Calu3 (cell line): ENCODE measurements at places on chromosomes 2 and 18. TPM values are rescaled to one million over a fixed set of nuclear protein-coding genes. Genes with fewer than 3 reads are reported as not detected.
A peak's percentile ranks its signal among the peaks of the same experiment; 100 is the strongest.

GRCh38 chr2:85791704-85792565, 38.1 kb downstream of the ATOH8 start:
- no peak for DNase-seq

DNA sequence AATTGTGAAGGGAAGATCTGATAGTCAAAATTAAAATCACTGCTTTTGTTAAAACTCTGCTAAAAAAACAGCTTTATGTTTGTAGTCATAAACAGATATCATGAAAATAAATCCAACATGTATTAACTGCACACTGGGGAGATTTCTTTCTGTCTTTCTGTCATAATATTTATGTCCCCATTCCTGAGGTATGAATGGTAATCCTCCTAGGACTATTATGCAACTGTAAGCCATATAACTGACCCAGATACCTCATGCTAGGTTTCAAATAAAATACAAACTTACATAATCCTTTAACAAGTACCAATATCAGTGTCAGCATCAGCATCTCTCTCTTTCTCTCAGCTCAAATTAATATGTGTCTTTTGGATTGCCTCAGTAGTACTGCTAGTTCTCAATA, 18.2 kb downstream of the IFIH1 start:
- DNase-seq: no peak

The UGT1A5 gene
- 7.1 and 7.3 TPM in 2 replicates for total RNA-seq

The SIGLEC15 gene
- total RNA-seq: 0.28 and 0.83 TPM in 2 replicates

The PRSS56 gene
- not detected in 2 replicates for total RNA-seq

The SPP2 gene
- not detected in 2 replicates for total RNA-seq

DNA sequence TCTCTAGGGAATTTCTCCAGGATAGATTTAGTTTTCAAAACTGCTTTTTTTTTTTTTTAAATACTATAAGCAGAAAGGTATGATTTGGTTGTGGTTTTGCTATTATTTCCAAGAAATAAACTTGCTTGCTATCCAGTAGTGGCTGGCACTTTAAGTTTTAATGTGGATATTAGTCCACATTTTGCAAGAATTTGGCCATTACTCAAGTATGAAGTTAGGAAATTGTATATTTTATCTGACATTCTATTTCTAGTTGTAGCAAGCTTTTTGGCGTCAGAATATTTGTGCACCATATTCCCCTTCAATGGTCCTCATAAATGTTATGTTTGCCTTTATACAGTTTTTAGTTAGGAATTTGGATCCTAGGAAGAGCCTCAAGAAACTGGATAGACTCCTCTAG, 226.3 kb downstream of the ZNF521 start:
- DNase-seq: no peak

The PDE1A gene
- total RNA-seq: 0.26 and 0.49 TPM in 2 replicates

GRCh38 chr2:9212010-9212635, 5.5 kb downstream of the ASAP2 start:
- peak; percentile 37 for DNase-seq

GRCh38 chr2:67877301-67877700, 185.5 kb downstream of the C1D start:
- DNase-seq: no peak

The ZSCAN30 gene
- 15.9 and 17.0 TPM in 2 replicates for total RNA-seq

- DNase-seq: peak; percentile 43
Measured at GRCh38 chr2:206084870-206085741, 868 bp downstream of the INO80D start.

DNA sequence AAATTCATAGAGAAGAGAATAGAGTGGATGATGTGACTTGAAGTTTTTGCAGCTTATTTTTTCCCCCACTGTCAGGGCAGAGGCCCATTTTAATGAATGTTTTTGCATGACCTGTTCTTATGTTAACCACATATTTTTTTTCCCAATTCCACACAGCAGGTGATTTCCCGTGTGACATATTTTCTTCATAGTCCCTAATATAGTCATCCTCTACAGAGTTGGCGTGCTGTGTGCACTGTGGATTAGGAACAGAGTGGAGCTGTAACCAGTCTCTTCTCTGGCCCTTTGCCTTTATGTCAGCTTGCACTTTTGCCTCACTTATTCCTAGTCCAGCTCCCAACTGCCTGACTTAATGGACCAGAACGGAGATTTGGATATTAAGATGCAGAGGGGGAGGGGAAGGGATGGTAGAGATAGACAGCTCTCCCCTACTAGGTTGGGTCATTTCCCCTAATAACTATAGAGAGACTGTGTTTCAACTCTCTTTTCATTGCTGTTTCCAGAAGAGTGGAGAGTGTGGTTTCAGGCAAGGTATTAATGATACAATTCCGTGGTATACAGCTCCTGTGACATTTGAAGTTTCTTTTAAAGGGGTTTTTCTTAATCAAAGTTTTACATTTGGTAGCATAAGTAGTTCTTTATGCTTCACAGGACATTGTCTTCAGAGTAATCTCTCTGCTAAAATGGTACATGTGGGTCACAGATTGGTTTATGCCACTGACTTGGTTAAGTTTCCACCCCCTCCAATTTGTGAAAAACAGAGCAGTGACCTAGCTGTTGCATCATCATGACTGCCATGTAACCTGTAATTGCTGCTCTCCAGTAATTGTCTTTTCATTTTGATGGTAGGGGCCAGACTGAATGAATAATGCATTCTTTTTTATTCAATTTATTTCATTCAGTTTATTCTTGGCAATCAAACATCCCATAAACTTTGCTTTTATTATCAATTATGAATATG, 161.3 kb downstream of the HAUS1 start:
- no peak for DNase-seq

The LBX2 gene
- 3.0 and 3.5 TPM in 2 replicates for total RNA-seq

DNA sequence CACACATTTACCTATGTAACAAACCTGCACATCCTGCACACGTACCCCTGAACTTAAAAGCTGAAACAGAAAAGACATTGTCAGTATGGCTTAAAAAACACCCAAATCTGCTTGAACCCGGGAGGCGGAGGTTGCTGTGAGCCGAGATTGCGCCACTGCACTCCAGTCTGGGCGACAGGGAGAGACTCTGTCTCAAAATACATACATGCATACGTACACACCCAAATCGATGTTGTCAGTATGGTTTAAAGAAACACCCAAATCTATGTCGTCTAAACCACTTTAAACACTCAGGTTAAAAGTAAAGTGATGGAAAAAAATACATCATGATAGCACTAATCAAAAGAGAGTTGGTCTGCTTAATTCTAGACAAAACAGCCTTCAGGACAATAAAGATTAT, 257.5 kb downstream of the RPRM start:
- no peak for DNase-seq

- DNase-seq: peak; percentile 39
Measured at GRCh38 chr2:81658227-81658626, 1353.7 kb upstream of the LRRTM1 start.

DNA sequence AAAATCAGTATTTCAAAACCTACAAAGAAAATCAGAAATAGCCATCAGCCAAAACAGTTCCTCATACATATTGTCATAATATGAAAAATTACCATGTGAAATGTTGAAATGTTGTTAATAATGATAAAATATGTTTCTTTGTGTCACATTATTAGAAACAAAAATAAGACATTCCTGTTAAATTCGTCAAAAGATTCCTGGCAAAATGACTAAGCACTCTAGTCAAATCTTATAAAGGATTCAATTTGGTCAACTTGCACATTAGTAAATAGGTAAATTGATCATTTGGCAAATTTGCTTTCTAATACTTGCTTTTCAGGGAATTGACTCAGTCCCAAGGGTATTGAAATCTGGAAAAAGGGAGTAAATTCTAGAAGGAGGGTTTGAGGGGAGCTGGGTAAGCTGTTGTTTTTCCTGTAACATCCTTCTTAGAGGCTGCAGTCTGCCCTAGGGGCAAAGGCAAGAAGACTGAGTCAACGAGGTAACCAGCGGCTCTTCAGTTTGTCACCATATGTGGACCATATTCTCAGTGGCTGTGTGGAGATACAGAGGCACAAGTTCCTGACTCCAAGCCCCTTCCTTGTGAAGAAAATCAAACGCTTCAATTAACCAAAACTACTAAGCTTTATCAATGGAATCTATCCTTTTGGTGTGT, 482.3 kb downstream of the TNS1 start:
- DNase-seq: no peak

DNA sequence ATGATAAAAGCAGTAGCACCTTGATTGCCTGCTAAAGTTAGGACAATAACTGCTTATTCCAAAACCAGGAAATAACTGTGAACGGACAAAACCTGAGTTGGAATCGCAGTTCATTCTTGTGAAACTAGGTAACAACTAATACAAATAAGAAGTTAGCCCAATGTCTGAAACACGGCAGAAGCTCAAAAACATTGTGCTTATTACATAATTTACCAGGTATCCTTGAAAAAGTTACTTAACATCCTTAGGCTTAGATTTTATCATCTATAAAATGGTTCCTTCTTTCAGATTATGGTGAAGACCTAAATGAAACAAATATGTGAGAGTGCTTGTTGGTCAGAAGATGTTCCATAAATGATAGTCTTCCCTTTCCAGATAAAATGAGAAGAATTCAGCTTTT, 32.4 kb downstream of the RTN4 start:
- DNase-seq: no peak

GRCh38 chr2:88355486-88355885, 97.0 kb downstream of the FOXI3 start:
- DNase-seq: no peak

- no peak for DNase-seq
Measured at GRCh38 chr2:57759131-57759530, 287.5 kb upstream of the VRK2 start.

The PECR gene
- total RNA-seq: 40.7 and 45.3 TPM in 2 replicates

- DNase-seq: no peak
Measured at GRCh38 chr18:46560671-46561045, 96.4 kb downstream of the LOXHD1 start.

DNA sequence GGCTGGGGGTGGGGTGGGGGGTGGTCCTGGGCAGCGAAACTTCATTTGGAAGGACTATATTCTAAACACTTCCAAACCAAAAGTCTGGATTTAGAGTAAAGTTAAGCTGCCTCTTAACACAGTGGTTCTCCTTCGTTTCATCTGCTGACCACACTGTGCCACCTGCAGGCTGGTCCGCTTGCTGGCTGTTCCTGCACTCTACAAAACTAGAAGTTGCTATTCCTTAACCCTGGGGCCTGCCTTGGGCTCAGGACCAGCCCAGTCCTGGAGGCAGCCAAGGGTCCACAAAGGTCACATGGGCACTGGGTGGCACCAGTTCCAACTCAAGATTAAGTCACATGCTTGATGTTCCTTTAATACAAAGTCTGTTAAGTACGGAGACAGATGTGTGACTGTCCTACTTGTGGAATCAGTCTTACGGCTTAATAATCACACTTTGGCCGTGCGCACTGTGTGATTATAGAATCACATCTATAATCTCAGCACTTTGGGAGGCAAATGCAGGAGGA, 195.4 kb downstream of the FAM210A start:
- DNase-seq: peak; percentile 22

GRCh38 chr2:54061272-54061671, 54.1 kb upstream of the ACYP2 start:
- no peak for DNase-seq

DNA sequence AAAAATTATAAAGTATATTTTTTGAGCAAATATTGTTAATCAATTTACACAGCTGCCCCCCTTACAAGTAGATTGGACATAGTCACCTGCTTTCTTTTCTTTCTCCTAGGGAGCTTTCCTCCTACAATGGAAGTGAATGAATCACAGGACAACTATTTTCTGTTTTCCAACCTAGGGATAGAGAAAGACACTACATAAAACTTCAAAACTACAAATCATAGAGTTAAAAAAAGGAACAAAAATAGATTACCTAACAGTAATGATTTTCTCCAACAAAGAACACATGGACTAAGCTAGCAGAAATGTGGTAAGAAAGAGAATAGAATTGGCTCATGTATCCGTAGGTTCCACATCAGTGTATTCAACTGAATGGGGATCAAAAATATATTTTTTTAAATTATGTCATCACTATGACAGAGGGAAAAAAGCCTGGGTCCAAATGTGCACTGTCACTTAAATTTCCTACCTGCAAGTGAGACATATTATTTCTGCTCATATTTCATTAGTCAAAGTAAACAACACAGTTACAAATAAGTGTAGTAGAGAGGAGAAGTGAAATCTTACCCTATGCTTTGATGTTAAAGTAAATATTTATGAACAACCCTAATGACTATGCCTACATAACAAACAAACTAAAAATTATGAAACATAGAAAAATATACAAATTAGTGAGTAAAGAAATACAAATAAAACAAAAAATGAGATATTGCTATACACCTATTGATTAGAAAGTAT, 756.7 kb downstream of the SOCS6 start:
- no peak for DNase-seq

- DNase-seq: no peak
Measured at GRCh38 chr2:200486529-200486928, 23.3 kb downstream of the KCTD18 start.

GRCh38 chr2:221549143-221549542, 23.0 kb downstream of the EPHA4 start:
- no peak for DNase-seq

DNA sequence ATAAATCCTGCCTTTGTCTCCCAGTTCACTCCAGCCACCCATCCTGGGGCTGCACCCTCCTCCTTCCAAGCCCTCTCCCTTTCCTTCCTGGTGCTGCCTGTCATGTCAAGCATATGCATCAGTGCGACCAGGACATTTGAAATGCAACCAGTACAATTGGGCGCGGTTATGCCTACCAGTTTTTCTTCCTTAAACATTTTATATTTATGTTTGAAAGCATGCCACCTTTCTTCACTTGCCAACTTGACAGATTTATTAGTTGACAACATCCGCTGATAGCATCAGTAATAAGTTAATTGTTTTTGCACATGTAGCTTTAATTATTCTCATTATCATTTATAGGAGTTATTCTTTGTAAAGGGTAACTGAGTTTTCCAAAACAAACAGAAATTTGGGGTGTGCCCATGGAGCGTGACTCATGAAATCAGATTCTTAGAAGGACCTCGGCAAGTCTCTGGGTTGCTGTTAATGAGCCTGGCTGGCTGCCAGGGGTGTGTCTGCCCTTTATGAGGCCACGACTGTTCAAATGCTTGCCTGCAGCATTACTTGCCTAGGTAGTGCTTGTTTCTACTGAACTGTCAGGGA, 32.8 kb upstream of the IL1B start:
- peak; percentile 96 for DNase-seq

The SLC14A1 gene
- not detected in 2 replicates for total RNA-seq

GRCh38 chr18:78240101-78240500, 739.5 kb upstream of the SALL3 start:
- DNase-seq: no peak

The SULT1C4 gene
- total RNA-seq: not detected in 2 replicates

The NEDD4L gene
- total RNA-seq: 213 TPM in 2 replicates

The ST6GAL2 gene
- not detected in 2 replicates for total RNA-seq

DNA sequence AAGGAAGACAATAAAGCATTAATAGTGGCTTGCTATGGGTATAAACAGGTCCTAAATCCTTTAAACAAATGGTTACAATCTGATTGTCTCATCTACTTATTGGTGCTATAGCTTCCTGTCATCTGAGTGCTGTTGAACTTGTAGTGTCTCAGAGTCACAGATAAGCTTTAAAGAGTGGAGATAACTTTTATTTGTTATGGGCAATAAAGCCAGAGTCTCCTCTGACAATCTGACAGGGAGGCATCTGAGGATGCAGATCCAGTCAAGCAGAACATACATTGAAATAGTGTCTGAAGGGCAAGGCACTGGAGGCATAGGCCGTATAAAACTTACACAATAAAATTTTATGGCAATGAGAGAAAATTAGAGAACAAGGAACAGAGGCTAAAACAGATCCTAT, 1132.4 kb upstream of the CDH2 start:
- no peak for DNase-seq

The ITPRIPL1 gene
- 1.2 and 1.7 TPM in 2 replicates for total RNA-seq

- DNase-seq: no peak
Measured at GRCh38 chr2:187168720-187169713, 279.0 kb downstream of the CALCRL start.
